ENCODE measurements at places on chromosomes 11 and 22. TPM values are rescaled to one million over a fixed set of nuclear protein-coding genes. Genes with fewer than 3 reads are reported as not detected.

GRCh38 chr11:35967042-35967441, 23.2 kb downstream of the LDLRAD3 start:
- DNase-seq, result no peak

GRCh38 chr22:41418717-41419116, 27.9 kb downstream of the TOB2 start:
- no peak for DNase-seq

DNA sequence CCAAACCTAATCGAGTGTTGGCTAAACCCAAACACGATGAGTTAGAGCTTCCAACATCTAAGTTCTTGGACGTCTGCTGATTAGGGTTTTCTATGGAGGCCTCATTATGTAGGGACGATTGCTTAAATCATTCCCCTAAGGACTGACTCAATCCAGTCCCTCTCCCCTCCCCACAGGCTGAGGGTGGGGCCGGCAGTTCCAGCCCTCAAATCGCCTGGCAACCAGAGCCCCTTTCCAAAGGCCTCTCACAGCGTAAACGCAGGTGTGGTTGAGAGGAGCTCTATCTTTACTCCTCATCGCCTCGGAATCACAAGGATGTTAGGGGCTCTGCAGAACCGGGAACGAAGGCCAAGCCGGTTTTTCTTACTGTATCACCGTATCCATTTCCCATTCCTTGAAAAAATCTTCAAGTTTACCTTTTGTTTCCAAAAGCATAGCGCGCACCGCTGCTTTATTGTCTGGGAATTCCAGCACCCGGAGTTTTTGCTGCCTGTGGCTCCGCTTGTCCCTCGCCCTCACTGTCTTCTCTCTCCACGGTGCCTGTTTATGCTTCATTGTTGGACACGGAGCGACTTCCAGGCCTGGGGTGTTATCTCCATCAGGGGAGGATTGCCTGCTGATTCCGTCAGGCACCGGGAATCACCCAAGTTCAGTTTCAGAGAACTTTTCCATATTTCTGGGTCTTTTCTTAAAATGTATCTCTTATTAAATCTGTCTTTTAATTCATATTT, 13.8 kb upstream of the IFITM3 start:
- no peak for DNase-seq

GRCh38 chr11:44285756-44286155, 24.2 kb downstream of the ALX4 start:
- no peak for DNase-seq

The CDKN1C gene
- 133 TPM for polyA plus RNA-seq
